ENCODE measurements at places on chromosomes 13 and 19.

GRCh38 chr19:47081095-47081494 lies 32.5 kb downstream of the ZC3H4 start:
- DNase-seq = no peak

DNA sequence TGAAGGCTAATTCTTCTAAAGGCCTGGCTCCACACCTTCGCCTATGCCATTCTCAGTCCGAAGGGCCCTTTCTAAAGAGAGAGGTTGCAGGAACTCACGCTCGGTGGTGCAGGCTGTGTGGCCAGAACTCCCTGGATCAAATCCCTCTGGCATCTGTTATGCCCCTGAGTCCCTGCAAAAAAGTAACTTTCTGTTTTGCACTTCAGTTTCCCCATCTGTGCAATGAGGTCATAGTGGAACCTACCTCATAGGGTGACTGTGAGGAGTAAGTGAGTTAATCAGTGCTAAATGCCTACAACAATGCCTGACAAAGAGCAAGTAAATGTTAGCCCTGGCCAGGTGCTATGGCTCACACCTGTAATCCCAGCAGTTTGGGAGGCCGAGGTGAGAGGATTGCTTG lies 7.3 kb downstream of the IGSF23 start:
- DNase-seq = no peak

DNA sequence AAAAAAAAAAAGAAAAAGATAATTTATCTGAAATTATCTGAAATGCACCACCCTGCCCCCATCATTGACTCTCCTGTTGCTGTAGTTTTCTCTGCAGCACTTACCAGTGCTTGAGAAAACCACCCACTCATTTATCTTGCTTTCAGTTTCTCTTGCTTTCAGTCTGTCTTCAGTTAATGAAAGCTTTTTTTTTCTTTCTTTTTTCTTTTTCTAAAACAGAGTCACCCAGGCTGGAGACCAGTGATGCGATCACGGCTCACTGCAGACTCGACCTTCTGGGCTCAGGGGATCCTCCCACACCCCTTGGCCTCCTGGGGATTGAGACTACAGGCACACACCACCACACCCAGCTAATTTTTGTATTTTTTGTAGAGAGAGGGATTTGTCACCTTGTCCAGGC lies 4.3 kb upstream of the ACP5 start:
- peak; percentile 55 for DNase-seq

DNA sequence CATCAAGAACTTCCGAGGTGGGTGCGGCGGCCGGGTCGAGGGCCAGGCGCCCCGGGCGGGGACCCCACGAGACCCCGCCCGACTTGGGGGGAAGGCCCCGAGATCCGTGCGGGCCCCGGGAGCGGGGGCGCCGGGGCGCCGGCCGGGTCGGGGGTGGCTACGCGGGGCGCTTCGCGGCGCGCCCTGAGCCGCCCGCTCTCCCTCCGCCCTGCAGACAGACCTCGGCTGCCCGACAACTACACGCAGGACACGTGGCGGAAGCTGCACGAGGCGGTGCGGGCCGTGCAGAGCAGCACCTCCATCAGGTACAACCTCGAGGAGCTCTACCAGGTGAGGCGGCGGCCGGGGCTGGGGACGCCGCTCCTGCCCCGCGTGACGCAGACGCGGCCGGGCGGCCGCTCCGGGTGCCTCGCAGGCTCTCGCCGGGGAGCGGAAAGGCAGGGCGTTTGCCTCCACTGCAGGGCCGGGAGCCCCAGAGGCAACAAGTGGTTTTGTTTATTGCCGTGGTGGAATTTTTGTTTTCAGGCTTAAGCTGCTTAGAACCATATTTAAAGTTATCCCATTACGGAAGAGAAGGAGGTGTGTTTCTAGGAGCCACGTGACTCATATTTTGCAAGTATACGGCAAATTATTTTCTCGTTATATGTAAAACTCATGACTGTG lies 477 bp downstream of the CUL4A start:
- peak; percentile 32 for DNase-seq

DNA sequence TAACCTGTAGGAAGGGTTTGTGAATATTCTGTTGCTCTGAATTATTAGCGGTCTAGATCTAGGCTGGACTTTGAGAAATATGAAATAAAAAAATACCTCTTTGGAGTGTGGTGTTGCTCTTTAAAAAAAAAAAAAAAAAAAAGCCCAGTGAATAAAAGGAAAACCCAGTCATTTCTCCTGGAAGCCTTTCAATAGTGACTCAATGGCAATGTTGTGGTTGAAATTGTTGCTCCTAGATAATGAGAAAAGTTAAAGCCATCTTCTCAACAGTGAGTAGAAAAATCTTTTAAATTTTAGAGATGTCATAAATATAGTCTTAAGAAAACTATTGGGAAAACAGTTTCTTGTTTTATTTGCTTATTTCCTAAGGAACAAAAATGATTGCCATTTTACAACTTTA lies 135.3 kb downstream of the RFC3 start:
- DNase-seq = no peak

DNA sequence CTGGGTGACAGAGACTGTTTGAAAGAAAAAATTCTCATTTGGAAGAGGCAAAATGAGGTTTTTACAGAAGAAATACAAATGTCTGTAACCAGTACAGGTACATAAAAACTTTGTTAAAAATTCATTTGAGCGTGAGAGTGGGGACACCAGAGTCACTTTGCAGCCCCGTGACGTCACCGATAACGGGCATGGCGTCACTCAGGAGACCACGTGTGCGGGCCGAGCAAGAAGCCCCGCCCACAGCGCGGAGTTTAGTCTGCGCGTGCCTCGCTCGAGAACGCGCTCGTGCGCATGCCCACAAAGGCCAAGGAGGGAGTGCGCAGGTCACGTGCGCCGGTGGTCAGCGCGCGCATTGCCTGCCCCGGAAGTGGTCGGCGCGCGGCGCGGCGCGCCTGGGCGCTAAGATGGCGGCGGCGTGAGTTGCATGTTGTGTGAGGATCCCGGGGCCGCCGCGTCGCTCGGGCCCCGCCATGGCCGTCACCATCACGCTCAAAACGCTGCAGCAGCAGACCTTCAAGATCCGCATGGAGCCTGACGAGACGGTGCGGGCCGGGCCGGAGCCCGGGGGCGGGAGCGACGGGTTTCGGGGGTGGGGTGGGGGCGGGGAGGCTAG lies at the start of gene RAD23A:
TSS of gene RAD23A (plus strand) at position 384 of the 613 bp plus-strand sequence. CDS start at position 471, 87 bp downstream.
- peak; percentile 96 for DNase-seq

DNA sequence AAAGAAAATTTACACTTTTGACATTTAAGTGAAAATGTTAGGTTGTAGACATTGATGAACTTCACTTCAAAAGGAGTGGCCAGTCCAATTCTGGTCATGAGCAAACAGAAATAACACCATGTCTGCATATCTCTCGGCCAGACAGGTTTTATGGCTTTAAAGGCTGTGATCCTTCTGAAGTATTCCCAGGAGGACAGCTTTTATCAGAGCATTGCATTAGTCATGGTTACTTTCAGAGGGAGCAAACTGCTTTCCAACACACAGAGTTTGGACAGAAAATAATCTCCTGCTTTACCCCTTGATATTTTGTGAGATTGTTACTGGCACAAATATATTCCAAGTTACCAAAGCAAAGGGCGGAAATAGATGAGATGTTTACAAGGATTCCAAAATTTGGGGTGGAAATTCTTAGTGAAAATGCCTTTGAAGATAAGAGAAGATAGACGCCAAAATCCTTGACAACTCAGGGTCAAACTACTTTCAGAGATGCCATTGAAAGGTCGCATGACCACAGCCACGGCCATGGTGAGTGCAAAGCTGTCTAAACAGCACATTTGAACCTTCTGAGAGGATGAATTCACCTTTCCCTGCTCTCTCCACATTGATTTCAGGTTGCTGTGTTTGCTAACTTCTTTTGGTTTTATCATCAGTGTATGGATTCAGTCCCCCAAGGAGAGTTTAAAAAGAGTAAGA lies 584.5 kb upstream of the SGCG start:
- DNase-seq = no peak

GRCh38 chr19:42010245-42011126 lies 16.5 kb upstream of the ATP1A3 start:
- DNase-seq = no peak

GRCh38 chr19:19054315-19054938 lies 9.4 kb upstream of the SLC25A42 start:
- DNase-seq = no peak

DNA sequence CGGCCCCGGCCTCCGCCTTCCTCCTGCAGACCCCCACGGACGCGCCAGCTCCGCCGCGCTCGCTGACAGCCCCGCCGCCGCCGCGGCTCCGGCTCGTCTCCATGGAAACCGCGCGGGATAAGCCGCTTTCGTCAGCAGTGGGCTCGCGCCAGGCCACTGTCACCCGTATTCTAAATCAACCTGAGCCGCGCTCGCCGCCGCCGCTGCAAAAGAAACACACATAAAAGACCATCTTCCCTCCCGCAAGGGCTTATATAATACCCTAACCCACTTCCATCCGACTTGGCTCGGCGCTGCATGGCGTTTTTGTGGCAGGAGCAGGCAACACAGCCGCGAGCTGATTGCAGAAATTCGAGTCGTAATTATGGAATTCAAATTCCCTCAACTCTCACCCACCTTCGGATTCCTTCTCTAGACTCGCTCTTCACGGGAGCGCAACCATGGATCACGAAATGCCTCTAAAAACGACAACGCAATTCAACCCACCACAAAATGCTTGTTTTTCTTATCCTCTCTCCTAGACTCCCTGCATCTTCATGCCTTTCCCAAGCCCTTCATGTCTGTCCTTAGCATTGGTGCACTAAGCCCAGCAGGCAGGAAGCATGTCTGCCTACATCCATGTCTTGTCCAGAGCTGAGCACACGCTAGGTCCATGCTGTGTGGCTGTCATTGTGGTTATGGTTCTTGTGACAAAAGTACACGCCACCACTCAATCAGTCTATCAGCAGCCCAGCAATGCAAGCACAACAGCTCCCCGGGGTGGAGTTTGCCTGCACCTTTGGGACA lies at the start of gene AMER2:
TSS of gene AMER2 (minus strand) at position 772 of the 786 bp plus-strand sequence. CDS start at position 103, 669 bp downstream.
- DNase-seq = no peak

All from stimulated activated CD8-positive, alpha-beta memory T cell treated with anti-CD3 and anti-CD28 coated beads, Interleukin-7, amount 100 ng/mL, for 48 hours (primary cell).